ENCODE measurements at places on chromosomes 13 and 19. TPM values are rescaled to one million over a fixed set of nuclear protein-coding genes. Genes with fewer than 3 reads are reported as not detected.

DNA sequence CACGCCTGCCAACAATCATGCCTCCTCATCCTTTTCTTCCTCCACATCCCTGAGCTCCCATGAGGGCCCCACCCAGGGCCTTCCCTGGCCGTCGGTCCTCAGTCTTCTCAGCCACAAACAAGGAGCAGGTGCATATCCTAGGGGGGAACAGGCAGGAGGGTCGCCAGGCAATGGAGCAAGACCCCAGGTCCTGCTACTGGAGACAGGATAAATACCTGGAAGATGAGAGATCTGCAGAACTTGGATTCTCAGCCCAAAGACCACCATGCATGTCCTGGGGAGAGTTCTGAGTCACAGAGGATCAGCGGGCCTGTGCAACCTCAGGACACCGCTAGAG, 344.7 kb upstream of the TSHZ3 start:
- no peaks in the 10 kb centered on the region for H3K27me3 ChIP-seq
- H3K4me3 ChIP-seq = no peak overlapping the region
- H3K4me1 ChIP-seq = no peaks in the 10 kb centered on the region
- H3K36me3 ChIP-seq = no peaks in the 10 kb centered on the region
- no peak for DNase-seq

DNA sequence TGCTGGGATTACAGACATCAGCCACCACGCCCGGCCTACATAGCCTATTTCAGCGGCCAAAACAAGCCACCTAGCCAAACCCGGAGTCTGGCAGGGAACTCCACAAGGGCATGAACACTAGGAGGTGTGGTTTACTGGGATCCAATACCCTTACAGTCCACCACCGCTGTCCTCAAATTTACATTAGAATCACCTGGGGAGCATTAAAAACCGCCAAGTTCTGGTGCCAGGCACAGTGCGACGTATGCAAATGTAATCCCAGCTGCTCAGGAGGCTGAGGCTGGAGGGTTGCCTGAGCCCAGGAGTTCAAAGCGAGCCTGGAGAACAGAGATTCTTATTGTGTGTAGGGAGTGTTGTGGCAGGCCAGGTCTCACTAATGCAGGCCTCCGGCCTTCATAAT, 4.2 kb upstream of the AP1M1 start:
- H3K4me1 ChIP-seq = peaks cover 8% of the 10 kb centered on the region
- no peaks in the 10 kb centered on the region for H3K27me3 ChIP-seq
- no peak overlapping the region for H3K27ac ChIP-seq
- peaks cover 24% of the 10 kb centered on the region for H3K36me3 ChIP-seq

DNA sequence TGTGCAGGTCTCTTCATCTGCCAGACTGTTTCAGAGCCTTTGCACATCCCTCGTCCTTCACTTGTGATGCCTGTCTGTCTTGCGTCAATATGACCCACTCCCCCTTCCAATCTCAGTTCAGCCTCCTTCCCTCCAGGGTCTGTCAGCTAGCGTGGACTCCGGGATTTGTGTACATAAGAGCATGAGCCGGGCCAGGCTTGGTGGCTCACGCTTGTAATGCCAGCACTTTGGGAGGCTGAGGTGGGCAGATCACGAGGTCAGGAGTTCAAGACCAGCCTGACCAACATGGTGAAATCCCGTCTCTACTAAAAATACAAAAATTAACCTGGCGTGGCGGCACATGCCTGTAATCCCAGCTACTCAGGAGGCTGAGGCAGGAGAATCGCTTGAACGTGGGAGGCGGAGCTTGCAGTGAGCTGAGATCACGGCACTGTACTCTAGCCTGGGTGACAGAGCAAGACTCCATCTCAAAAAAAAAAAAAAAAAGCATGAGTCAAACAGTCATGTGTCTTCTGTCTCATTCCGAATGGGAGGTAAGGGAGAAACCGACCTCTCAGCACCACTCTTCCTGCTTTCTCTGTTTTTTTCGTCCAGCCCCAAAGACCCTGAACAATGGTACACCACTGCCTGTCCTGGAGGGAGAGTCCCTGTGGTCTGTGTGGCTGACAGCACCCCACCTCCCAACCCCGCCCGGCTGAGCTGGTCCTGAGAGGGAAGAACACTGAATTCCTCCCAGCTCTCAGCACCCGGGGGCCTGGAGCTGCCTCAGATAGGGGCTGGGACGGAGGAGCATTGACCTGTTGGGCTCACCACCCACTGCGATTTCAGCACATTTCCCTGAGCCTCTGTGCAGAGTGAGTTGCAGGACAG, 2.4 kb upstream of the SIGLEC9 start:
- H3K27me3 ChIP-seq = no peaks in the 10 kb centered on the region
- H3K36me3 ChIP-seq = no peaks in the 10 kb centered on the region
- DNase-seq = no peak
- no peak overlapping the region for H3K27ac ChIP-seq

GRCh38 chr13:20571676-20572075, 4.7 kb downstream of the IFT88 start:
- H3K36me3 ChIP-seq = peaks cover 2% of the 10 kb centered on the region
- no peak for DNase-seq
- no peak overlapping the region for H3K4me3 ChIP-seq
- H3K4me1 ChIP-seq = no peaks in the 10 kb centered on the region

GRCh38 chr13:57627663-57628062, 3.9 kb upstream of the PCDH17 start:
- no peak overlapping the region for H3K4me3 ChIP-seq
- no peak overlapping the region for H3K27ac ChIP-seq
- no peaks in the 10 kb centered on the region for H3K4me1 ChIP-seq
- H3K27me3 ChIP-seq = peaks cover under 1% of the 10 kb centered on the region
- DNase-seq = peak; percentile 37

DNA sequence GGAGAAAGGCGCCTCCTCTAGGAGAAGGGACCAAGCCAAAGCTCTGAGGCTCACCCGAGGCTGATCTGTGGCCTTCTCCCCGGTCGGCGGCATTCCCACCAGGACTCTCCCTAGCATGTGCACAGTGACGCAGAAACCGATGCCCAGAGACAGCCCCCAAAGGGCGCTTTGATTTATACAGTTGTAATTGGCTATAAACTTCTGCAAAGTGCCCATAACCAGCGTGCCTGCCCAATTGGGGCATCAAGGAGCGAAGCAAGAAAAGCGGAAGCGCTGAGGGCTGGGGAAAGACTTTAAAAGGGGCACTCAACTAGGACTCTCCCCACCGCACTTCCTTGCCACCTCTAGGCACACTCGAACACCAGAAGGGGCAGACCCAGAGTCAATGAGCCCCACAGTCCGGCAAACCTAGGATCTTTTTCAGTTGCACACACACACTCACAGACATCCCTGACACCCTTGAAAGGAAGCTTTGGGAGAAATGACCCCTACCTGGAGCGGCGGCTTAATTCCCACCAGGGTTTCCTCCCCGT, 1.8 kb downstream of the CDX2 start:
- no peaks in the 10 kb centered on the region for H3K4me1 ChIP-seq
- H3K27me3 ChIP-seq = peaks cover 76% of the 10 kb centered on the region
- H3K27ac ChIP-seq = no peak overlapping the region
- no peak overlapping the region for H3K4me3 ChIP-seq
- no peaks in the 10 kb centered on the region for H3K36me3 ChIP-seq

DNA sequence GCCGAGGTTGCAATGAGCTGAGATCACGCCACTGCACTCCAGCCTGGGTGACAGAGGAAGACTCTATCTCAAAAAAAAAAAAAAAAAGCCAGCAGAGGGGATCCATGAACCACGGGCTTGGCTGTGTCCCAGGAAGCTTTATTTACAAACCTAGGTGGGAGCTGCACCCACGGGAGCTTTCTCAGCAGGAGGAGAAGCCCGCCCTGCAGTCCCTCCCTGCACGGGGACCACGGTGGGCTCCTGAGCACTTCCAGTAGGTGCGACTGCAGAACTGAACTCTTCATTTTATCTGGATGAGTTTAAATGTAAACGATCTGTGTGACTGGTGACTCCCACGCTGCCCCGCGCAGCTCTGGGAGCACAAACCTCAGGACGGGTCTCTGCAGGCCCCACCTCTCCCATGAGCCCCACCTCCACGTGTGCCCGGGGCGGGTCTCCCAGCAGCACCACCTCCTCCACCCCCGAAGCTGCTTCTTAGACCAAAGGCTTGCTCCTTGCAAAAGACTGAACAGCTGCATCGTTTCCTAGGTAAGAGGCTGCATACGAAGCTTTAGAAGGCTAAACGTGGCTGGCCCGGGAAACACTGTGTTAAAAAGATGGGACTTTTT, 66.4 kb downstream of the SPACA7 start:
- peak; percentile 79 for DNase-seq
- no peaks in the 10 kb centered on the region for H3K4me1 ChIP-seq
- H3K27ac ChIP-seq = no peak overlapping the region
- H3K4me3 ChIP-seq = no peak overlapping the region

DNA sequence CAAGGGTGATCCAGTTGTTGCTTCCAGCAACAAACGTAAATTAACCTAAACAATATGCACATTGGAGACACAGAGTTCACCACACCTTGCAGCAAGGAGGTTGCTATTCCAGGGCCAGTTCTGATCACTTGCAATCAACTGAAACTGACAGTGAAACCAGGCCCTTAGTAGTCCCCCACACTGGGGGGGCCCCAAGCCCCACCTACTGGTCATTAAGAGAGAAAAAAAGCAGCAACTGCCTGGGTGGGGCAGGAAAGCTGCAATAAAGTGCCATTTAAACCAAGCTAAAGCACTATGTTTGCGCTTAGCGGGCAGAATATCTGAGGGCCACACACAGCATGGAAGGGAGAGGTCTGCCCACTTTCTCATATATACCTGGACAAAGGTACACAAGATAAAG, 51.5 kb downstream of the ATP7B start:
- no peak for DNase-seq
- no peaks in the 10 kb centered on the region for H3K27me3 ChIP-seq
- H3K27ac ChIP-seq = no peak overlapping the region
- no peaks in the 10 kb centered on the region for H3K4me1 ChIP-seq
- no peaks in the 10 kb centered on the region for H3K36me3 ChIP-seq

GRCh38 chr13:58865286-58865685, 1233.7 kb downstream of the PCDH17 start:
- no peak overlapping the region for H3K4me3 ChIP-seq
- no peaks in the 10 kb centered on the region for H3K27me3 ChIP-seq
- no peak for DNase-seq

GRCh38 chr13:89755729-89756492, 1591.6 kb upstream of the MIR17HG start:
- DNase-seq = no peak
- H3K4me3 ChIP-seq = peak overlapping the region; percentile 20
- no peak overlapping the region for H3K27ac ChIP-seq
- no peaks in the 10 kb centered on the region for H3K4me1 ChIP-seq

GRCh38 chr19:48896191-48896720, 2.3 kb downstream of the TULP2 start:
- no peaks in the 10 kb centered on the region for H3K36me3 ChIP-seq
- H3K27ac ChIP-seq = no peak overlapping the region
- H3K4me3 ChIP-seq = no peak overlapping the region
- H3K27me3 ChIP-seq = no peaks in the 10 kb centered on the region

DNA sequence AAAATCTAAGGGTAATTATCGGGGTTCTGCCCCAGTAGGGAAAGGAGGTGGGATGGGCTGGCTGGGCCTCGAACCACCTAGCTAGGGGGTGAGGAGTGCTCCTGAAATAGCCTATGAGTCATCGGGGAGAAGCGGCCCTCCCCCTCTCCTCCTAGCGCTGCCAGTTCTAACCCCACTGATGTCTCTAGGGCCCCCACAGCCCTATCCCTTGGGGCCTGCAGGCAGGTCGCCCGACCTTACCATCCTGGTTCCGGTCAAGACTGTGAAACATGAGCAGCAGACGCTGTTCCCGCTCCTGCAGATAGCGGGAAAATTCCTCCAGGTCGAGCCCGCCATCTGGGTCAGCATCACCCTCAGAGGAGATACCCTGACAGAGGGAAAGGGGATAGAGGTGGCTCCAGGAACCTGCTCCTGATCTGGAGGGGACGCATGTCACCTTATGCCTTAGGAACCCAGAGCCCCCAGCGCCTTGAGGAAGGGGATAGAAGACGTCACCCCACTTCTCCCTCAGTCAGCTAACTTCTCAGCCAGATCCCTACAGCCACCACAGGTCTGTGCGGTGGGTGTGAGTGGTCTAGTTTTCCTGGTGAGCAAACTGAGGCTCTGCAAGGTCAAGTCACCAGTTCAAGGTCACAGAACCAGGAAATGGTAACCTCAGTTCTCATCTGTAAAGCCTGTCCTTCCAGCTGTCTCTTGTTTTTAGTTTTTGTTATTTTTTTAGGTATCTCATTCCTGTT, 1.5 kb downstream of the SLC25A23 start:
- DNase-seq = no peak
- peaks cover 6% of the 10 kb centered on the region for H3K36me3 ChIP-seq
- no peak overlapping the region for H3K27ac ChIP-seq
- peak overlapping the region; percentile 88 for H3K4me3 ChIP-seq
- no peaks in the 10 kb centered on the region for H3K4me1 ChIP-seq

DNA sequence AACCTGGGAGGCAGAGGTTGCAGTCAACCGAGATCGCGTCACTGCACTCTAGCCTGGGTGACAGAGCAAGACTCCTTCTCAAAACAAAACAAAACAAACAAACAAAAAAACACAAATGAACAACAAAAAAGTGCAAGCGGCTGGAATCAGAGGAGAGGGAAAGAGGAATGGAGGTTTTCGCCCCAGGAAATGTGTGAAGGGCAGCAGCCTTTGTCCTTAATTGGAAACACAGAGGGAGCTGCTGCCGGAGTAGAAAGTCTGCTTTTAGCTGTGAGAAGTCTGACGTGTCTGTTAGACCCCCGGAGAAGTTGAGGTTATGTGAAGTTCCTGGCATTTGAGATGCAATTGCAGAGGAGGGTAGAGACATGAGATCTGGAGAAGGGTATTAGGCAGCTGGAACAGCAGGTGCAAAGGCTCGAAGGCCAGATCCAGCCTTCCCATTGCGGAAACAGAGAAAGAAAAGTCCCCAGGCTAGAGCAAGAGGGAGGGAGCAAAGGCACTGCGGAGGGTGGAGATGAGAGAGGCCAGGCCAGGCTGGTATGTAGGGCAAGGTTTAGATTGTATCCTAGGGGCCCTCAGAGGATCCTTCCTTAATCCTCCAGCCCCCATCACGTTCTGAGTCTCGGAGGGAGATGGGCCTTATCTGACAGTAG, 473 bp downstream of the TMIGD2 start:
- H3K27me3 ChIP-seq = no peaks in the 10 kb centered on the region
- H3K4me3 ChIP-seq = no peak overlapping the region
- no peaks in the 10 kb centered on the region for H3K36me3 ChIP-seq
- DNase-seq = no peak
- no peaks in the 10 kb centered on the region for H3K4me1 ChIP-seq
- no peak overlapping the region for H3K27ac ChIP-seq

- peak overlapping the region; percentile 60 for H3K4me3 ChIP-seq
- no peaks in the 10 kb centered on the region for H3K4me1 ChIP-seq
- H3K27ac ChIP-seq = peak overlapping the region; percentile 99
- H3K36me3 ChIP-seq = peaks cover under 1% of the 10 kb centered on the region
- H3K27me3 ChIP-seq = no peaks in the 10 kb centered on the region
- peak; percentile 98 for DNase-seq
These were observed 1.1 kb downstream of the MIDN start for GRCh38 chr19:1249298-1249989.

- no peak for DNase-seq
- no peaks in the 10 kb centered on the region for H3K27me3 ChIP-seq
- H3K27ac ChIP-seq = no peak overlapping the region
- no peaks in the 10 kb centered on the region for H3K36me3 ChIP-seq
- H3K4me3 ChIP-seq = no peak overlapping the region
These were observed 40.6 kb upstream of the ZNF681 start for GRCh38 chr19:23799321-23799720.

Gene GSX1
- not detected for total RNA-seq

Gene PROZ
- total RNA-seq = not detected

Gene FAAP24
- total RNA-seq = 2.0 TPM

Gene ZNF154
- total RNA-seq = 11.1 TPM

Gene ZNF433
- total RNA-seq = 13.6 TPM

Gene ZNF208
- total RNA-seq = 7.8 TPM

Gene ZNF439
- total RNA-seq = 13.2 TPM

Gene ZNF460
- total RNA-seq = 81.3 TPM

Gene GFY
- total RNA-seq = not detected

Gene IRGC
- not detected for total RNA-seq

Gene GPC6
- 15.5 TPM for total RNA-seq

All from kidney (tissue), 22 donors.